Naive B cell (primary cell): ENCODE measurements at places on chromosomes 3 and 15.

GRCh38 chr3:147356909-147357900 lies 49.1 kb downstream of the ZIC4 start:
- DNase-seq, result no peak

DNA sequence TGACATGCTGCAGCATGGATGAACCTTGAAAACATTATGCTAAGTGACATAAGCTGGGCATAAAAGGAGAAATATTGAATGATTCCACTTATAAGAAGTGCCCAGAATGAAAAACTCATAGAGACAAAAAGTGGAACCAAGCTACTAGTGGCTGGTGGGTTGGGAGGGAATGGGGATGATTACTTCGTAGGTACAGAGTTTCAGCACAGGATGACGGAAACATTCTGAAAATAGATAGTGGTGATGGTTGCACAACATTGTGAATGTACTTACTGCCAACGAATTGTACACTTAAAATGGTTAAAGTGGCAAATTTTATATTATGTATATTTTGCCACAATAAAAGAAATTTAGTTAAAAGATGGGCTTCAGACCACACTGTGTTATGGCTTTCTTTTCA lies 93.6 kb downstream of the RPLP1 start:
- DNase-seq, result no peak

DNA sequence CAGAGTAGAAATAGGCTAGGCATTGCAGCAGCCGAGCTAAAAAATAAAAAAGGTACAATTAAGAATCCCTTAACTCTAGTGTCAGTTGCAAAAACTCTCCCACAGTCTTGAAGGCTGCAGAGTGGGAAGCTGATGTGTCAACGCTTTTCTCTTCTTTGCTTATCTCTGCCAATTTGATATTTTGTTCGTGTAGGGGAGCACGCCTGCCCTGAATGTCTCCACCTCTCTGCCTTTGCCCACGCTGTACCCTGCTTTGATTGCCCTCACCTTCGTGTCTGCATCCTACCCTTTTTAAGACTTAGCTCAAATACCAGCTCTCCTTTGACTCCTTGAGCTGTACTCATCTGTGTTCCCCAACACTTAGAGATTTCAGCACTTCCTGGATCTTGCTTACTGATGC lies 155.4 kb upstream of the CADPS start:
- no peak for DNase-seq

- no peak for DNase-seq
These were observed 290.5 kb upstream of the GADL1 start for GRCh38 chr3:31185062-31185357.

DNA sequence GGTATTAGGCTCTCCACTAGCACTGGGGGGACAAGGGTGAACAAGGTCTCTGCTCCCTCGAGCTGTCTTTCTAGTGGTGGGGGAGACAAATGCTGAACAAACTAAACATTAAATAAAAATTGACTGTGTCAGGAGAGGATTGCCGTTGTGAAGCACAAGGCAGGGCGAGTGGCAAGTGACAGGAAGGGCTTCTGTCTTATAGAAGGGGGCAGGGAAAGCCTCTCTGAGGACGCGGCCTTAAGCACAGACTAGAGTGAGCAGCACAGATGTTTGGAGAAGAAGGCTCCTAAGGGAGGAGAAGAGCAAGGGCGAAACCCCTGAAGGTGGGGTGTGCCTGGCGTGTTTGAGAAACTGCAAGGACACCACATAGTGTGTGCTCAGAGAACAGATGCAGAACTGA lies 50.9 kb upstream of the ATP2B2 start:
- DNase-seq, result no peak

- no peak for DNase-seq
These were observed 11.0 kb downstream of the TRAT1 start for GRCh38 chr3:108833611-108834010.

DNA sequence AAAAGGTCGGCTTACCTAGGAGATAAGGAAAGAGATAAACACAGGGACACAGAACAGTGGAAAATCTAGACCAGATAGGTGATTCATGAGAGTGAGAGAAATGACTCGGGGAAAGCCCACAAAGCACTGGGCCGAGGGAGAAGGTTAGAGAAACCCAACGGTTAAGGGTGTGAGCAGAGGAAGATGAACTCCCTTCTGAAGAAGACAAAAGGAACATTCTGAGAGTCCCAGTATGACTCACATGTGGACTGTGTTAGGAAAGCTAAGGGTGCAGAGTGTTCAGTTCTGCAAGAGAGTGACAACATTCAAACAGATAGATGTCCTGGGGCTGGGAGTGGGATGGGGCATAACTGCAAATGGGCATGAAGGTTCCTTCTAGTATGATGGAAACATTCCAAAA lies 83.0 kb downstream of the CNTN3 start:
- DNase-seq, result no peak

DNA sequence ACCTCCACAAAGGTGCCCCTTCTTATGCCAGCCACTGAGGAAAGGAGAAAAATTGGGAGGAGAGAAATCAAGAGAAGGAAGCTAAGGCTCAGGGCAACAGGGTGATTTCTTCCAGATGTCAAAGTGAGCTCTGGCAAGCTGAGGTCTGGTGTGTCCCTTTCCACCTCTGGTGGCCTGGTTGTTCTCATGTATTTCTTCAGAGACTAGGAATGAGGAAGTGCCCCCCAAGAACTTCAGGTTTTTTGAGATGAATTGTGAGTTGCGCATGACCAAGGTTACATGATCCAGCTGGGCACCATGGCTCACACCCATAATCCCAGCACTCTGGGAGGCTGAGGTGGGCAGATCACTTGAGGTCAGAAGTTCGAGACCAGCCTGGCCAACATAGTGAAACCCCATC lies 5.6 kb downstream of the RAB6B start:
- no peak for DNase-seq

DNA sequence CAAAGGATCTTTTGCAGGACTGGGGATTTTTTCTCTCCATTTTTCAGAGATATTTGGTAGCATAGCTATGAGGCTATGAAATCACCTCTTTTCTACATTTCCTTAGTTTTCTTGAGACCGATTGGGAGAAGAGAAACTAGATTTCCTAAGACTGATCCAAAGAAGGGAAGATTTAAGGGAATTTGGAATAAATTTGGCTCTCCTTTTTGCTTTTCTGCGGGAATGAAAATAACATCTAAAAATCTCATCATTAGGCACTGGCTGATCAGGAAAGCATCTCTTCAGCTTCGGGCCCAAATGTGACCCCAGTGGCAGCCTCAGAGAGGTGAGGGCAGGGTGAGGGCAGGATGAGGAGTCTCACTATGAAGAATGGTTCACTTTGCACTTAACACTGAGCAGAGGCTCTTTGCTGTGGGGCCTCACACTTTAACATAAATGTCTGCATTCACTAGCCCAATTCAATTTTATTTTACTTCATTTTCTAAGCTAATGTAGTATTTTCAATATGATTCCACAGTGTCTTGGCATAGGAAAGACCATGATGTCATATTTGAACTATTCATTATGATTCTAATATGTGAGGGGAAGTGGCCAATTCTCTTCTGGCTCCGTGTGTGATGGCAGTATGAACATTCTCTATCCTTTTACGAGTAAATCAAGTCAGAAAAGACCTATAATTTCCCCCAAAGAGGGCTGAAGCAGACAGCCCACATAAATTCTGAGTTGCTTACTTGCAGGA lies 193.2 kb downstream of the MEX3B start:
- no peak for DNase-seq

DNA sequence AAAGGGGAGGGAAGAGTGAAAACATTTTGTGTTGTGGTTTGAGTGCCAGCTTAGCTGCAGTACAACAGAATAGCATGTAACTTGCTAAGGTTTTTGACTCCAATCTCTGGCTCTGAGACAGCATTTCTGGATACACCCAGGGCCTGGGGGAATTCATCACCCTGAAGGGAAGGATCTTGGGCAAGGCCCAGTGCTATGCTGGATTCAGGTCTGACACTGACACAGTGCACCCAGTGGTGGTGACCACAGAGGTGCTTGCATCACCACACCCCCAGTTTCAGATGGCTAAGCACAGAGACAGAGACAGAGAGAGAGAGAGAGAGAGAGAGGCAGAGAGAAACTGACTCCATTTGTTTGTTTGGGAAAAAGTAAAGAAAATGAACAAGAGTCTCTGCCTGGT lies 74.1 kb upstream of the KBTBD8 start:
- DNase-seq, result no peak

DNA sequence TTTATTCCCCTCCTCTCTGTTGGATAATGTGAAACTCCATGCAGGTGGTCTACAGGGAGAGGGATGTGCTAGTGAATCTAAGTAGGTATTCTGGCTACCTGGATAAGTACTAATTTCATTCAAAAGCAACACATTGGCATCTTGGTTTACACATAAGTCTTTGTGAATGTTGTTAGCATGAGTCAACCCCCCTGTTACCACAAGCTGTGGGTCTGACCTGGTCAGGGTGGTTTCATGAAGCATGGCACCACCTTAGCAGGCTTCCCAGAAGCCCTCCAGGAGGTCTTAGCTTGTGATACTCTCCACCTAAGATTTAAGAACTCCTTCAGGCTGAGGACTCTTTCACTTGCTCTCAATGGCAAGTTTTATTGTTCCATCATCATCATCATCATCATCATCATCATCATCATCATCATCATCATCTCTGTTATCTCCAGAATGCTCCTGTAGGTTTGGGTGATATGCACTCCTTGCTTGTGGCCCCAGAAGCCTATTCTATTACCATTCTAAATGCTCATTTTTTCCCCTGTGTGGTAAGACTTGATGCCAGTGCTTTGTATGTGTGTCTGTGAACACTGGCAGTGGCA lies 62.8 kb downstream of the EPHB1 start:
- DNase-seq, result no peak
